ENCODE measurements at places on chromosomes 11 and 22. TPM values are rescaled to one million over a fixed set of nuclear protein-coding genes. Genes with fewer than 3 reads are reported as not detected.

DNA sequence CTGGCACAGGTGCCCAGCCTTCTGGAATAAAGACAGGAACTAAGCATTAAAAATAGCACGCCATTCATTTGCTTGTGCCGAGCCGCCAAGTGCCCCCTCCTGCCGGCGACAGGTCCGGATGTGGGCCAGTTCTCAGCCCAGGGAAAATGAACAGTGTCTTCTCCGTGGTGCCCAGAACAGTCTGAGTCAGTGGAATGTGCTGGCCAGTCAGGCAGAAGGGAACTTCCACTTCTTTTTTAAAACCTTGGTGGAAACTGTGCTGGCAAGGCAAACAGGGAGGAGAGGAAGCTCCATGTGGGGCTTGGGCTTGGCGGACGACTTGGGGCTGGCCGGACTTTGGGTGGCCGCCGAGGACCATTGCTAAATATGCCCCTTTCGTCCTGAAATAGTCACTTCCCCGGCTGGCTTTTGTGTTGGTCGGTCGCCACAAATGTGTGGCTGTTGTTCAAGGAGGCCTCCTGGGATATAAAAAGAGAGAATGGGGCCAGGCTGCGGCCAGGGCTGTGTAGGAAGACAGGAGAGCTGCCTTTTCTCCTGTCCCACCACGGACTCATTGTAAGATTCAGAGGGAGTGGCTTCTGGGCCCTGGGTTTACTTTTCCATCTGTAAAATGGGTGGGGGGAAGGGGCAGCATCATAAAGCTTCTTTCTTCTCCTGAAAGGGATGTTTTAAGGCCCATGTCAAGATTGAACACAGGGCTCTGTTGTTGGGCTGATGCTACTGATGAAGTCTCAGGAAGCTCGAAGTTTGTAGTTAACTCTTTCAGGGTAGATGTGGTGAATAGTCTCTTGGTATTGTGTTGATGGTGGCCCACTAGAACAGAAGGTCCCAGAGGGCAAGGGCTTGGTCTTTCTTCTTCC is 101.0 kb downstream of the PTPRJ start:
- H3K4me1 ChIP-seq: peaks cover 12% of the 10 kb centered on the region
- H3K4me3 ChIP-seq: no peak overlapping the region
- no peaks in the 10 kb centered on the region for H3K36me3 ChIP-seq
- no peaks in the 10 kb centered on the region for H3K27me3 ChIP-seq
- no peak overlapping the region for H3K27ac ChIP-seq

DNA sequence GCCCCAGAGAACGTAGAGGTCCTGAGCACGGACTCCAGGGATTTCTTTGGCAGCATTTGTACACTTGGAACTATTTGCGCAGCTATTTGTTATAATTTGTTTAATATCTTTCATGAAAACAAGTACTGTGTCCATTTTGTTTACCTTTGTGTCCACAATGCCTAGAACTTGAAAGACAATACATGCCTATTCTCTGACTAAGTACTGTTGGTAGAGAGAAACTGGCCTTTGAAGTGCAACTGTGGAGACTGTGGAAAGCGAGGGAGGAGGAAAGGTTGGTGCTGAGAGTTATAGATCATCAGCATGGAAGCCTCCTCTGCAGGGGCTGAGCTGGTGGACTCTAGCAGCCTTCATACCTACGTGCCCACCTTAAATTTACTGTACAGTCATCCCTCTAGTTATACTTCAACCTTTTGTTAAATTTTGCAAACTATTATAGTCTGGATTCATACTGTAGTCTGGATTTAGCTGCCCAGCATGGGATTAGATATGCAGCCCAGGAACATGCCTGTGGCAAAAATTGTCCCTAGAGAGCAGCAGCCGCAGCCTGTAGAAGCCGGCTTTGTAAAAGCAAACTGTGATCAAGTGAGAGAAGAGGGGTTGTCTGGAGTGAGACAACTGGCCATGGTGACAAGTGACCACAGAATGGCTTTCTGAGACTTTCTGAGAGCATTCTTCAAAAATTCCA is 24.2 kb upstream of the YAP1 start:
- H3K4me1 ChIP-seq: no peaks in the 10 kb centered on the region
- H3K27me3 ChIP-seq: no peaks in the 10 kb centered on the region
- no peaks in the 10 kb centered on the region for H3K36me3 ChIP-seq
- no peak overlapping the region for H3K27ac ChIP-seq
- no peak overlapping the region for H3K4me3 ChIP-seq
- DNase-seq: no peak

DNA sequence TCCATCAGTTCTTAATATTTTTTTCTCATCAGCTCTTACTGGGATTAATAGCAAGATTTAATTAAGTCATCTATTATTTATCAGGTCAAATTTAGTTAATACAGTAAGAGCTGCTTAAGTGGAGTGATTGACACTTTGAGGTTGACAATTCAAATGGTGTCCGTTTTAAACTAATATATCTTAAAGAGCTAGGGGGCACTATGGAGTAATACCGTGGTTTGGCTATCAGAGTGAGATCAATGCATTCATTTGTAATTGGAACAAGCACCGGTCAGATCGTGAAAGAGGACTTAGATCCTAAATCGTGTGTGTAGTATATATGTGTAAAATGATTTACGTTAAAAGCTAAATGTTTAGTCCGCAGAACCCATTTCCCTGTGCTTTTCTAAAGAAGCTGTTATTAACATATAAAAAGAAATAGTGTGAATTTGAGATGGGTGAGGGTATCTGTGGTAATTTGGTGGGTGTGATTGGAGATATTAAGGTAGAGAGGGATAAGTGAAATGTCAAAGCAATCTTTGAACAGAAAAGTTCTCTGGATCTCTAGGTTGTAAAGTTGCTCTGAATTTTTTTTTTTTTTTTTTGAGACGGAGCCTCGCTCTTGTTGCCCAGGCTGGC is 2.3 kb downstream of the SIK2 start:
- peaks cover 23% of the 10 kb centered on the region for H3K4me1 ChIP-seq
- DNase-seq: no peak
- peak overlapping the region; percentile 99 for H3K27ac ChIP-seq
- no peaks in the 10 kb centered on the region for H3K36me3 ChIP-seq
- H3K27me3 ChIP-seq: no peaks in the 10 kb centered on the region

- no peak overlapping the region for H3K27ac ChIP-seq
- H3K27me3 ChIP-seq: no peaks in the 10 kb centered on the region
- no peaks in the 10 kb centered on the region for H3K4me1 ChIP-seq
- no peaks in the 10 kb centered on the region for H3K36me3 ChIP-seq
- no peak for DNase-seq
These were observed 55.1 kb downstream of the TMPRSS5 start for GRCh38 chr11:113651023-113651422.

DNA sequence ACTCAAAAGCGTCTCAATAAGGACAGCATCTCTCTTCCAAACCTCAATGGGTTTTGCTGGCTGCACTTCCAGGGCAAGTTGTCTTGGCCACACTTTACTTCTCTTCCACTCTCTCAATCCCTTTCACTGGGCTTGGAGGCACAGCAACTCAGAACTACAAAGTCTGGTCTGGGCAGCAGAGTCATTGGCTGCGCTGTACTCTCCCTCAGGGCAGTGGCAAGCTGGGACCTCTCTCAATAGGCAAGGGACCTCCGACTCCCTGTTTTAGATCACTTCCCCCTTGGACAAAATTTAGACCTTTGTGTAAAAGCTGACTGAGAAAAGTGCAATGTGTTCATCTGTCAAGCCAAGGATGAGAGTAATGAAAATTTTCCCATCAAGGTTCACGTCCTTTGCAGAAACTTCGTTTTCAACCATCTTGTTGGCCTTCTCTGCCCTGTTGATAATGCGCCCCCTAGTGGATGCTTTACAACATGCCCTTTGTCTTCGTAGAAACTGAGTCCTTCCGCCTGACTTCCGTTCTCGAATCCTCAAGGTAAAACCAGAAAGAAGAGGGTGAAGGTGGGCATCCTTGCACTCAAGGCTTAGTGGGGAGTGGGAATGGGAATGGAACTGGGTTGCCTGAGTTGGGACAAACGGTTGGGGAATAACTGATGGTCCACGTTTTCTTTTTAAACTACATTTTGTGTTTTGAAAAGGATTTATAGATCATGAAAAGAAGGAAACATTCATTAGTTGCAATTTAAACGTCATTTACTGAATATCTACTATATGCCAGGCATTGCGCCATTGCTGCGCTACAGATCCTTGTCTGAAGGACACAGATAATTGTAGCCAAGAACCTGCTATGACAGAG is 99.1 kb downstream of the CD44 start:
- no peaks in the 10 kb centered on the region for H3K36me3 ChIP-seq
- peak; percentile 76 for DNase-seq
- no peak overlapping the region for H3K27ac ChIP-seq
- H3K27me3 ChIP-seq: no peaks in the 10 kb centered on the region

DNA sequence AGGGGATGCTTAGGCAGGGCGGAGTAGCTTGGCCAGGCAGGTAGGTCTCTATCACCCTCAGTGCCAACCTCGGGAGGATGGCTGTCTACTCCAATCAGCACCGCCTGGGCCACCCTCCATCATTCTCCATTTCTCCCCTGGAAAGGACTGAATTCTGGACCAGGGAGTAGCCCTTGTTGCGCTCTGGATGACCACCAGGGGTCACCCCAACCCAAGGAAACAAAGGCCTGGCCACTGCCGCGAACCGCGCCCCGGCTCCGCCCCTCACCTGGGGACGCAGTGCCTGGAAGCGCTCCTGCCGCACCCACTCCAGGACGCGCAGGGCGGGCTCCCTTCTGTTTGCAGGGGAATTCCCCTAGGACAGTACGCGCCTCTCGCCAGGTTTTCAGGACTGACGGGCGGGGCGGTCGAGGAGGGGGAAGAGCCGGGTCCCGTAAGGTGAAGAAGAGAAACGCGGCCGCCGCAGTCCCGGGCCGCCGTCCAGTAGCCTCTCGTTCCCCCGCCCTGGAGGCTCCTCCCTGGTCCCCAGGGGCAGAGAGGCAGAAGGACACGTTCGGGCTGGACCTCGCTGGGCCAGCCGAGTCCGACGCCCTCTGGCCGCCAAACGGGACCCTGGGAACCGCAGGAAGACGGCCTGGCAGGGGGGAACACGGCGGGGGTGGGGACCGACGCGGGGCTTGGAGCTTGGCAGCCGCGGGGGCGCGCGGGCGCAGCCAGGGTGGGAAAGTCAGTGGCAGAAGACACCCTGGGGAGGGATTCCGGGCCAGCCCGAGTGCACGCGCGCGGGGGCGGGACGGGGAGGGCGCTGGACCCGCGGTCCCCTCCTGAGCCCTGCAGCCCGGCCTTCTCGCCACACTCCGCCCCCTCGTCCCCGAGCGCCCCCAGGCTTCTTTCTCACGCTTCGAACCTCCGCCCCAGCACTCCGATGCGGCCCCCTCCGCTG is 7.1 kb downstream of the SCN4B start:
- no peaks in the 10 kb centered on the region for H3K4me1 ChIP-seq
- H3K36me3 ChIP-seq: no peaks in the 10 kb centered on the region
- no peak overlapping the region for H3K4me3 ChIP-seq
- DNase-seq: peak; percentile 91
- H3K27me3 ChIP-seq: peaks cover 21% of the 10 kb centered on the region

DNA sequence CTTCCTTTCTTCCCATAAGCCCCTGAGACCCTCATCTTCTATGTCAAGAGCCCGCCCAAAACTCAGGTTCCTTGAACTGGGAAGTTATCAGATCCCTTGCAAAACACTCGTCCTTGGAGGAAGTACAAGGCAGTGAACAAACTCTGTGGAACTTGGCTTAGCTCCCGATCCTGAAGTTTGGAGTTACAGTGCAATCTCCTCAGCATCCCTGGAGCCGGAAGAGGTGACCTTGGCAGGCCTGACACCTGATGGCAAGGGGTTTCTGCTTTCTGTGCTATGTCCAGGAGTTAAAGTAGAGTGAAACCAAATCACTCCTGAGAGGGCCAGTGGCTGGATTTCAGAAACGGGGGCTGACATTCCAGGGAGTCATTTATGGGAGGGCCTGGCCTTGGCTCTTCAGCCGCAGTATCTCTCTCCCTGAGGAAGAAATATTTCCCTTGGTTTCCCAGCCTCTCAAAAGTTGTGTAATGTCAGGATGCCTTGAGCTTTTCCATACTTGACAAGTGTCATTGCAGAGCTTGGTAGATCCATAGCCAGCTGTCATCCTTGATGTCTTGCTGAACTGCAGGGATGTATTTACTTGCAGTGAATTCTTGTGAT is 1.9 kb upstream of the GRAMD1B start:
- no peaks in the 10 kb centered on the region for H3K36me3 ChIP-seq
- no peak overlapping the region for H3K4me3 ChIP-seq
- H3K27ac ChIP-seq: peak overlapping the region; percentile 68
- peak; percentile 53 for DNase-seq
- H3K27me3 ChIP-seq: no peaks in the 10 kb centered on the region

- H3K36me3 ChIP-seq: no peaks in the 10 kb centered on the region
- peak within 1 kb of the TSS; percentile 22 for H3K4me3 ChIP-seq
- DNase-seq: peak; percentile 89
- peaks cover 6% of the 10 kb centered on the region for H3K27me3 ChIP-seq
These were observed at the start of gene NCAM1 for GRCh38 chr11:112961146-112961668. Gene NCAM1 (plus strand): TSS chr11:112961420.

- no peak for DNase-seq
- no peaks in the 10 kb centered on the region for H3K4me1 ChIP-seq
- peaks cover 22% of the 10 kb centered on the region for H3K27me3 ChIP-seq
- no peak overlapping the region for H3K4me3 ChIP-seq
- no peaks in the 10 kb centered on the region for H3K36me3 ChIP-seq
These were observed 92.2 kb downstream of the BRD1 start for GRCh38 chr22:49735411-49735900.

DNA sequence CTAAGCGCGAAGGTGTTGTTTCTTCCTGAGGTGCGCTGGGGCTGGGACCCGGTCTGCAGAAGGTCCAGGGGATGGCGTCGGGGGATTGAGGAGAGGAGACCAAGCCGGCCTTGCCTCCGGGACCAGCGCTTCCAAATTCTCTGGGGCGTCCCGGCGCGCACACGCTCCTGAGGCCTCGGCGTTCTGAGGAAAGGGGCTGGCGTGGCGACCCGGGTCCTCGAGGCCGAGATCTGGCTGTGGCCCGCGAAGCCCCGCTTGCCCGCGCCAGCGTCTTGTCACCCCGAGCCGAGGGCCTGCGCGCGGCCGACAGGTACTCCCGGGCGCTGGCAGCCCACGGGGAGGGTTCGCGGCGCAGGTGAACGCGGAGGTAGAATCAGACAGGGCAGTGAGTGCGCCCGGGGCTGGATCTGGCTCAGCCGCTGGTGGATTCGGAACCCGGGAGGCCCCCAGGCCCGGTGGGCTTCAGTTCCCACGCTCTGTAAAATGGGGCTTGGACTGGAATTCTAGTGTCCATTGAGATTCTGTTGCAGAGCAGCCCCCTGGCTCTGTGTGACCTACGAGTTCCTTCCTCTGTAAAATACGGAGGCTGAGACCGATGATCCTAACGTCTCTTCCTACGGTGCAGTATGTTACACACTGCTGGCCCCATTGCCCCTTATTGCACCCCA is 14.7 kb downstream of the SSH3 start:
- H3K27ac ChIP-seq: no peak overlapping the region
- no peaks in the 10 kb centered on the region for H3K36me3 ChIP-seq
- no peak for DNase-seq
- peak overlapping the region; percentile 90 for H3K4me3 ChIP-seq
- no peaks in the 10 kb centered on the region for H3K4me1 ChIP-seq

The APOL1 gene
- 21.2 TPM for polyA plus RNA-seq

The MS4A4E gene
- not detected for polyA plus RNA-seq

The WBP2NL gene
- 0.62 TPM for polyA plus RNA-seq

The DNAL4 gene
- 19.7 TPM for polyA plus RNA-seq

The LRP4 gene
- polyA plus RNA-seq: 7.1 TPM

The UBQLN3 gene
- not detected for polyA plus RNA-seq
